ENCODE measurements at places on chromosomes 11 and 22.

- no peak for DNase-seq
These were observed 27.2 kb upstream of the RASSF10 start for GRCh38 chr11:12981676-12982522.

GRCh38 chr11:107819361-107820014 is 39.1 kb downstream of the SLC35F2 start:
- no peak for DNase-seq

GRCh38 chr11:5663511-5663910 is 21.4 kb downstream of the TRIM5 start:
- no peak for DNase-seq

- no peak for DNase-seq
These were observed 32.1 kb downstream of the CACNG2 start for GRCh38 chr22:36671404-36671803.

- peak; percentile 1 for DNase-seq
These were observed 2.0 kb upstream of the LARGE1 start for GRCh38 chr22:33922349-33922681.

DNA sequence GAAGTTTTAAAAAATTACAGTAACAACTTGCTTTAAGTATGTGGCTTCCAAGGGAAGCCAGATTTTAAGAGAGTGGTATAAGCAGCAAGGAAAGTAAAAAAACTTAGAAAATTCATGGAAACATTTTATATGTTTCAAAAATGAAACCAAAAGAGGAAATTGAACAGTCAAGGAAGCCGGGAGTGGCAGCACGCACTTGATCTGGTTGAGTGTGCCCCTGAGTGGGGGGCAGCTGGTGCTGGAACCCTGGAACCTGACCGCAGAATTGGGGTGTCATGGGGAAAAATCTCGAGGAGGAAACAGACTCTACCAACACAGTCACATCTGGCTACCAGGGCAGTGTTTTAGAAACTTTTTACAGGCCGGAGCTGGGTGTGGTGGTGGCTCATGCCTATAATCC is 14.0 kb downstream of the MICALL1 start:
- no peak for DNase-seq

DNA sequence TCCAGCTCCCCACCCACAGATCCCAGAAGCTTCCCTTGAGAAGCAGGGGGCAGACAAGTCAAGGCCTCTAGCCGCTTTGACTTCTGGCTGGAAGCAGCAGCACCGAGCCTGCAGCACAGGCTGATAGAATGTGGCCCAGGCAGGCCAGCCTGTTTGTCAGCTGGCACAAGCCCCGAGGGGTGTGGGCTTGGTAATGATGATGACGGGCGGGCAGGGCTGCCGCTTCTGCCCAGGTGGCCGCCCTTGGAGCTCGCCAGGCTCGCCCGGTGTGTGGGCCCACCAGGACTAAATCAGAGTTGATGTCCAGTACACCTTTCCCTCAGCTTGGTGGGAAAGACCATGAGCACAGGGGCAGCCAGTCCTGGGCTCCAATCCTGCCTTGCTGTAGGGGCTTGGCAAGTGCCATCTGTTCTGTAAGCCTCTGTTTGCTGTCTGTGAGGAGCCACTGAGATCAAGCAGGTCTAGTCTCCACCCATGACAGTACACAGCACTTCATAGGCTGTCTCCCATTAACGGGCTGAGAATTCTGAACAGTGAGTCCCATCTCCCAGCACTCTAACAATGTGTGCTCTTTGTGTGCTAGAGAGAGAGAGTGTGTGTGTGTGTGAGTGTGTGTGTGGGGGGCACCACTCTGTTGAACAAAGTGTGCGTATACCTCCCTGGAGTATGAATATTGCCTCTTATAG is 26.8 kb downstream of the MICAL2 start:
- DNase-seq = no peak

All from stimulated activated CD4-positive, alpha-beta T cell treated with anti-CD3 and anti-CD28 coated beads, Interleukin-1b, Interleukin-23, amount 100 ng/mL, for 4 hours (primary cell).